Pericardium fibroblast (primary cell): ENCODE measurements at places on chromosomes 4 and X. TPM values are rescaled to one million over a fixed set of nuclear protein-coding genes. Genes with fewer than 3 reads are reported as not detected.

Gene OPRPN
- not detected in 2 replicates for total RNA-seq

Gene S100P
- not detected in 2 replicates for total RNA-seq

Gene CENPVL1
- not detected in 2 replicates for total RNA-seq

Gene NAP1L2
- total RNA-seq = not detected in 2 replicates

Gene UGT2B11
- total RNA-seq = not detected in 2 replicates
